ENCODE measurements at places on chromosomes 13 and 19.

DNA sequence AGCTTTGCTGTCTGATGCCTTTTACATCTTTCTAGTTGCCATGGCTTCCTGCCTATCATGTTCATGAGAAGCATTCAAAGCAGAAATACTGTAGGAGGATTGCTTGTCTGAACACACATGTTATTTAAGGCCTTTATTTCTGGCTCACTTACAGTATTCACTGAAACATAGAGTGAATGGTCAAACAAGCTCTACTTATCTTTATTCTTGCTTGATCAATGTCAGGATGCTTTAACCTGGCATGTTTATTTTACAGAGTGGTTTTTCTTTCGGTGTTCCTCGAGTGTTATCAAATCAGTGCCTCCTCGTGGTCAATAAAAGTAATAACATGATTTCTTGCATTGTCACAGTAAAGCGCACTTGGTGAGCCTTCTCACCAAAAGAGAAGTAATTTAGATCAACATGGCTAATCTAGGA lies 73.5 kb upstream of the PCDH17 start:
- no peak for DNase-seq

- DNase-seq = peak; percentile 61
These were observed 870 bp downstream of the ZNF44 start for GRCh38 chr19:12293777-12294248.

DNA sequence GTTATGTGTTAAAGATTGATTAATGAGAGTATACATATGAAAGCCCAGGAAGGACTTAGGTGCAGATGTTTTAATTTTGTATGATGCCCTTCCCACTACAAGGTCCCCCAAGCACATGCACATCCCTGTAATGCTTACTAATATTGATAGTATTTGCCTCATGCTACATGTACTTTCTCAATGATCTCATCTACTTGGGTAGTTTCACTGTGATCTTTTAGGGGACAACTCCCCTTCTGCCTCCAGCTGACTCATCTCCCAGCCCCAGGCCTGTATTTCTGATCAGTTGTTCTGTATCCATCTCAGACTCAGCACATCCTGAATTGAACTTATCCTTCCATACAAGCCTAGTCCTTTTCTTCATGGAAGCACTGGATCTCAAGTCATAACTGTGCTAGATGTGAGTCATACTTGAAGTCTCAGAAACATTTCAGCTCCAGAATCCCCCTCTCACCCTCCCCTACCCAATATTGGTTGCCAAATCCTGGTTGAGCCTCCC lies 49.4 kb upstream of the INTS6 start:
- DNase-seq = no peak

DNA sequence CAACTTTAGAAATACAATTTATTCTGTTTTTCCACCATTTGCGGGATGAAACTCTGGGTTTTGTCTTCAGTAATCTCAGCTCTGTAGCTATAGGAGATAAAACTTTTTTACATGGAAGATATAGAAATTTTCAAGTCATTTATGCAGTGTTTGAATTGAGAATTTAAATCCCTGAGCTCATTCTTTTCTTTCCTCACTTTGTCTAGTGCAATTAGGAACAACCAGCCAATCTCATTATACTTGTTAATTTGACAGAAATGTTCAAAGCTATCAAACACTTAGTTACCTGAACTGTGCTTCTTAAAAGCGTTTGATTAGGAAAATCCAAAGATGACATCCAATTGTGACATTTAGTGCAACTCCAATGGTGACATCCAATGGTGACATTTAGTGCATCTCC lies 1014.3 kb downstream of the SLITRK5 start:
- no peak for DNase-seq

- DNase-seq = peak; percentile 84
These were observed 451 bp upstream of the ICAM5 start for GRCh38 chr19:10289167-10289835.
